ENCODE measurements at places on chromosomes 3 and 15. TPM values are rescaled to one million over a fixed set of nuclear protein-coding genes. Genes with fewer than 3 reads are reported as not detected.

ATP13A4 gene
- total RNA-seq: not detected

NRG4 gene
- 1.3 TPM for total RNA-seq

WNT5A gene
- 1.0 TPM for total RNA-seq

GPR149 gene
- not detected for total RNA-seq

All from A549 treated with Mapracorat at 1 μM for 4 hours (cell line).